A172 (cell line): ENCODE measurements at places on chromosomes 6 and 20. TPM values are rescaled to one million over a fixed set of nuclear protein-coding genes. Genes with fewer than 3 reads are reported as not detected.

TNF gene
- not detected in 2 replicates for total RNA-seq

C6orf141 gene
- 21.5 and 33.9 TPM in 2 replicates for total RNA-seq

FAM229B gene
- total RNA-seq, result 6.3 and 11.3 TPM in 2 replicates

C6orf58 gene
- total RNA-seq, result 0.21 and 0.24 TPM in 2 replicates

STMND1 gene
- 0.22 TPM in 1 of 2 replicates, not detected in the other for total RNA-seq

CDKN1A gene
- 207 TPM in 2 replicates for total RNA-seq

ZNF334 gene
- 0.12 TPM in 1 of 2 replicates, not detected in the other for total RNA-seq

FAM162B gene
- total RNA-seq, result not detected in 2 replicates

BCAS1 gene
- total RNA-seq, result 0.07 TPM in 1 of 2 replicates, not detected in the other

ARMC2 gene
- 1.7 and 7.2 TPM in 2 replicates for total RNA-seq

GPLD1 gene
- 0.36 and 0.55 TPM in 2 replicates for total RNA-seq

ZNF133 gene
- total RNA-seq, result 16.6 and 18.1 TPM in 2 replicates

HMGCLL1 gene
- not detected in 2 replicates for total RNA-seq

MYH7B gene
- total RNA-seq, result not detected in 2 replicates

MYCT1 gene
- 1.5 and 2.9 TPM in 2 replicates for total RNA-seq

- no peak for DNase-seq
Observed at GRCh38 chr6:111521497-111522270, 38.7 kb upstream of the REV3L start.

DNA sequence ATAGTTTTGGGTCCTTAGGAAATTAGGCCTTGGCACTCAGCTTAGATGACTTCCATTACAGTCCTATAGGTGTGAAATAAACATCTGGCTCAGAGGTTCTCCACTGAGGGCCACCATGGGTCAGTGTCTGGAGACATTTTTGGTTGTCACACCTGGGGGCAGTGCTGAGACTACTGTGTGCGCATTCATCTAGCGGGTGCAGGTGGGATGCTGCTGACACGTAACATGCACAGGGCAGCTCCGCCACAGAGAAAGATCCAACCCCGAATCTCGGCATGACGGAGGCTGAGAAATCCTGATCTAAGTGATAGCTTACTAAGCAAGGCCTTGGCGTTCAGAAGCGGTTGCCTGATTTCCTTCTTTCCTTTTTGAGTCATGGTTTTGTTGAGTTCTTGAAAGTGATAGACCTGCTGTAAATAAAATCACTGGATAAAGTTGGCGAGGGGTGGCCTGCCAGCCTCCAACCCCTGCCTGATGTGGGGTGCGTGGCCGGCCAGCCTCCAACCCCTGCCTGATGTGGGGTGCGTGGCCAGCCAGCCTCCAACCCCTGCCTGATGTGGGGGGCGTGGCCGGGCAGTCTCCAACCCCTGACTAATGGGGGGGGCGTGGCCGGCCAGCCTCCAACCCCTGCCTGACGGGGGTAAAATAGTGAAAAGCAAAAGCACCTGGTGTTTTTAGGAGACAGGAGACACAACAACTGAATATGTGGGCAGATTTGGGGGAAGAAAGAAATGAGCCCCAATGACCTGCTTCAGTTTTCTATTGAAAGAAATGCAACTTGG lies 158.1 kb downstream of the CDH26 start:
- DNase-seq, result no peak

DNA sequence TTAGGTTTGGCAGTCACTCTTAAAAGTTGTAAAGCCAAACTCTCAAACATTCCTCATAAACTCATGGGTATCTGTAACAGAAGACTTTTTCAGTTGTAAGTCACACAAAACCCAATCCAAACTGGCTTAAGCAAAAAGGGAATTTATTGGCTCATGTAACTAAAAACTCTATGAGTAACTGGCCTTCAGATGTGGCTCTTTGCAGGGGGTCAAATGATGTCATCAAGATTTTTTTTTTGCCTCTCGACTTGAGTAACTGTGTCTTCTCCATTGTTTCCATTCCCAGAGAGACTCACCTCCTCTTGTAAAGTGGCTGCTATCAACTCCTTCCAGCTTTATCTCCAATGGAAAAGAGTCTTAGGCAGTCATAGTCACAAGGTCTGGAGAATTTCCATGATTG lies 645.0 kb downstream of the DHX35 start:
- DNase-seq, result no peak

- no peak for DNase-seq
Observed at GRCh38 chr6:80382811-80383210, 276.3 kb downstream of the BCKDHB start.

GRCh38 chr20:1587781-1588532 lies 30.5 kb upstream of the SIRPD start:
- DNase-seq, result peak; percentile 14

GRCh38 chr6:145028144-145028818 lies 707.0 kb downstream of the EPM2A start:
- peak; percentile 36 for DNase-seq

DNA sequence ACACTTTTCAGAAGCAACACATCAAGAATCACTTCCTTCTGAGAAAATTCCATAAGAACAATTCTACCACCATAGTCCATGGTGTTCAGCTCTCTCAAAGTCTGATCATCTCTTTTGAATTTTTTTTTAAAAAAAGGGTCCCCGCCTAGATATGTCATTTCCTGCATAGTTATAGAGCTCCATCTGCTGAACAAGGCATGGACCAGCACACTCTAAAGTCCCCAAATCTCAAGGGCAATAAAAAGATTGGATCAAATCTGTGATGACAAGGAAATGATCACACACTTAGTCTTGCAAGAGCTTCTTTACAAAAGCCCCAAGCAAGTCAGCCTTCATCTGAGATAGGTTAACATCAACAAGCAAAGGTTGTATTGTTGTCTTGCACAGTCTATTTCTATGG lies 100.7 kb upstream of the STMND1 start:
- no peak for DNase-seq

DNA sequence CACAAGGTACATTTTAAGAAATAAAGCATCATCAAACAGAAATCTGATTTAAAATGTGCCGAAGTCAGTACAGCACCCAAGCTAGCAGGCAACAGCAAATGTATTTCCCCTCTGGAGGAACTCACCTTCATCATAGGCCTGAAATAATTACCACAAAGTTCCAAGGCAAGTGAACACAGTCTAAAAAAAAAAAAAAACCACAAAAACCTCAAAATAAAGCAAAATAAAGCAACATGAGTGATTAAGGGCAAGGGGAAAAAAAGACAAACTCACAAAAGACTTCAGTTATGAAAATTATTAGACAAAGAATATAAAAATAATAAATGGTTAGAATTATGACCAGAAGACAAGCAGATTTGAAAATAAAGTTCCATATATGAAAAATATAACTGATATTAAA lies 10.4 kb downstream of the GPR63 start:
- no peak for DNase-seq

DNA sequence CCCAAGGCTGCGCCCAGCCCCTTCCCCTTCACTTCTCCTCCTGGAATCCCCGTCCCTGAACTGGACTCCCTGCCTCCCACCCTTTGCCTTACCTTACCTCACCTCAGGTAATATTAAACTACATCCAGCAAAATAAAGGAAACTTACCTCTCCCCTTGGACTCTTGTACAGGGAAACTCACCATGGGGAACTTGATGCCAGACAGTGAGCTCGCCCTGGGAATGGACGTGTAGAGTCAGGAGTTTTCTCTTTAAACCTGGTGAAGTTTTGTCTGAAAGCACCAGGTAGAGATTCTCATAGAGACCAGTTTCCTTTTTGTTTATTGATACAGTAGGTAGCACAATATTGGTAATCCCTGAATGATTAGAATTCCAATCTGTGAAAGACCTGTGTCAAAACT lies 544 bp upstream of the HLA-C start:
- no peak for DNase-seq

DNA sequence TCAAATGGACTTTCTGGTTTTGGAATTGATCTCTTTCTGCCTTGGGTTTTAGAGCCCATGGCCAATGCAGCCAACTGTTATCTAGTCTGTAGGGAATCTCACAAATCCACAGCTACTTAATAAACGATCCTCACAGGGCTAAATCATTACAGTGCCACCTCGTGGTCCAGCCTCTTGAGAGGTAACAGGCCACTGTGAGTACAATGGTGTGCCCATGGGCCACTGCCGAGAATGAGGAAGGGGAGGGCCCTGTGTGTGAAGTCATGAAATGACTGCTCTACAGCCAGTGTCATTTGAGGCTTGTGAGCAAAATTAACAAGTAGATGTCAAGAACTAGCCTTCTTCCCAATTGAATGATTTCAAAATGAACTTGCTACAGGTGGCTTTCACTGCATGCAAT lies 54.3 kb upstream of the GMPR start:
- peak; percentile 15 for DNase-seq

GRCh38 chr6:44401138-44401537 lies 13.6 kb downstream of the CDC5L start:
- no peak for DNase-seq

- DNase-seq, result peak; percentile 43
Observed at GRCh38 chr6:158972241-158973233, 27.5 kb downstream of the RSPH3 start.

DNA sequence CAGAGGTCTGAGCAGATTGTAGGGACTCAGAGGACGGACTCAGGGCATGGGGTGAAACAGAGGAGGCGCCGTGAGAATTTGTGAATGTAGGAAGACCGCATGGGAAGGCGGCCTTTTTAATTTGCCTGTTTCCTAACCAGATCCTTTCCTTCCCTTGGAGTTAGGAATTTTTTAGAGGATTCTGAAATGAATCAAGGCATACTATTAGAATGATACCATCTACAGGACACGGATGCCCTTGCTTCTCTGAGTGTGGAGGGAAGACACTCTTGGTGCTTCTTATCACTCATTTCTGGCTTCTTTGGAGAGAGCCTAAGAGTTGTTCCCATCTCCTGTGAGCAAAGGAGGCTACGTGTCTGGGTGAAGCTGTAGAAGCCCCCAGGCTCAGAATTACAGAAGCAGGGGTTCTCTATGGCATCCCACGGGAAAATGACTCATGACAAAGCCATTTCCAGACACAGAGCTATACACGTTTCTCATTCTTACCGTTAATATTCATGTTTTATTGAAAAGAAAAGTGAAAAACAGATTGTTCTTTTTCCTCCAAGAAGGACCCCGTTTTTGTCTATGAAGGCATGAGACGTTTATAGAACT lies 148.5 kb downstream of the EDN3 start:
- DNase-seq, result no peak

- DNase-seq, result no peak
Observed at GRCh38 chr20:45944965-45945677, 10.6 kb downstream of the PCIF1 start.

DNA sequence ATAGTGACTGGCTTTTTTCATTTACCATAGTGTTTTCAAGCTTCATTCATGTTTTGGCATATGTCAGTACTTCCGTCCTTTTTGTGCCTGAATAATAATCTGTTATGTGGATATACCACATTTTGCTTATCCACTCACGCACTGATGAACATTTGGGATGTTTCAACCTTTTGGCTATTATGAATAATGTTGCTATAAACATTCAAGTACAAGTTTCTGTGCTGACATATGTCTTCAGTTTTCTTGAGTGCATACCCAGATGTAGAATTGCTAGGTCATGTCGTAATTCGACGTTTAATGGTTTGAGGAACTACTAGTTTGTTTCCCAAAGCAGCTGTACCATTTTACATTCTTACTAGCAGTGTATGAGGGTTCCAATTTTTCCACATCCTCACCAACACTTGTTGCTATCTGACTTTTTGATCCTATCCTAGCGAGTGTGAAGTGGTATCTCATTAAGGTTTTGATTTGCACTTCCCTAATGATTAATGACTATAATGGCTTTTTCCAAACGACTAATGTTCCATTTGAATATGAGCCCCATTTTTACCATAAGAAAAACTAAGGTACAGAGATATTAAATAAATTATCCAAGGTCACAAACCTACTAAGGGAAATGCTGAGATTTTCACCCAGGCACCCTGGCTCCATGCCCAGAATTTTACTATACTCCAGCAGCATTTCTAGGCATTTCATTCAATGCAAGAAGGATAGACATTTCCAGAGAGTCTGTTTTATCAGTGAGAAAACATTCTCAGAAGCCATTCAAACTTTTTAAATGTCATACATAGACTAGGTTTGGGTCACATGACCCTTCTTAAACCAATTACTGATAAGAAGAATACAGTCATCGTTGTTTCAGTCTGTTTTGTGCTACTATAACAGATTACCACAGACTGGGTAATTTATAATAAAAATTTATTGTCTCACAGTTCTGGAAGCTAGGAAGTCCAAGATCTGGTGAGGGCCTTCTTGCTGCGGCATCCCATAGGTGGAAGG lies 71.1 kb upstream of the RUNX2 start:
- no peak for DNase-seq

- no peak for DNase-seq
Observed at GRCh38 chr6:102407886-102408741, 1014.6 kb downstream of the GRIK2 start.

GRCh38 chr6:31940256-31940664 lies 5.6 kb upstream of the CFB start:
- DNase-seq, result peak; percentile 52

- DNase-seq, result no peak
Observed at GRCh38 chr6:192313-192664, 100.0 kb upstream of the DUSP22 start.

DNA sequence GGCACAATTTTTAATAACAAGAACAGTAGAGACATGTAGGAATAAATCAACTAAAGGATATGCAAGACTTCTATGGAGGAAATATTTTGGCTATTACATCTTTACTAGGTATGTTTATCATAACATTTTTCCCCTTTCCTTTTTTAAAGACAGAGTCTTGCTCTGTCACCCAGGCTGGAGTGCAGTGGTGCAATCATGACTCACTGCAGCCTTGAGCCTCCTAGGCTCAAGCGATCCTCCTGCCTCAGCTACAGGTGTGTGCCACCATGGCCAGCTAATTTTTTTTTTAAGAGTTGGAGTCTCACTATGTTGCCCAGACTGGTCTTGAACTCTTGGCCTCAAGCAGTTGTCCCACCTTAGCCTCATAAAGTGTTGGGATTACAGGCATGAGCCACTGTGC lies 37.0 kb downstream of the AKAP7 start:
- no peak for DNase-seq

DNA sequence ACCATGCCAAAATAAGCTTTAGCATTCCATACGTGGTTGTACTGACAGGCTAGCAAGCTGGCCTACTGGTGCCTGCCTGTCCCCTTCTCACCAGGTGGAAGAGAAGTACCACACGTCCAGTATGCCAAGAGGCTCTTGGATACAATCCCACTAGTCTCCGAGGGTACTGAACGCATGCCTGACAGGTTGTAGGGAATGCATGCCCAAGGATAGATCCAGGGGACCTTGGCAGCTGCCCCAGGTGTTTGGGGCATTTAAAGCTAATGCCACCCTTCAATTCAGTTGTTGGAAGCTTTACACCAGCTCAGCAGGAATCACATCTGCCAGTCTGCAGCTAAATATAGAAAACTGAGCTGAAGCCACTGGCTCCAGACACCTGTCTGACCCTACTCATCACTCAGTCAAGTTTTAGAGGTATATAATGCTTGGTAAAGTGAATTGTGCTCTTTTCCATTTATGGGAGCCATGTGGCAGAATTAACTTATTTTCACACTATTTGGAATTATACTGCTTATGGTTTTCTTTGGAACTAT lies 4.9 kb downstream of the TUBB2B start:
- DNase-seq, result no peak

- DNase-seq, result no peak
Observed at GRCh38 chr6:157800420-157801237, 22.4 kb upstream of the SNX9 start.

- no peak for DNase-seq
Observed at GRCh38 chr6:36649701-36650484, 28.6 kb upstream of the CDKN1A start.
